Left hindlimb (tissue), 1 donor: ENCODE measurements at places on chromosomes 1 and 21.

DNA sequence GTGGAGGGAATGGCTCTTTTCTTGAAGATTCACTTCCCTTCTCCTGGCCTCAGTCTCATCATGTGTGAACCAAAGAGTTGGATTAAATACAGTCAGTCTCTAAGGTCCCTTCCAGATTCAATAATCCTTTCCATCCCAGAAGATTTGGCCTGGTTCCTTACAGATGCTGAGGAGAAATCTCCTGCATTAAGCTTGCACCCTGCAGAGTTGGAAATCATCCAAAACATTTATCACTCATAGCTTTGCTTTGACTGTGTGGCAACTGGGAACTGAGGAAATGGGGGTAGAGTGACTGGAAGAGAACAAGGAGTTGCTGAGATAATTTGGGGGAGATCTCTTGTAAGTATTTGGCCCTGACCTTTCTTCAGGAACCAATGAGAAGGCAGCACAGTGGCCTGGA lies 220.5 kb upstream of the SGIP1 start:
- no peak for DNase-seq

DNA sequence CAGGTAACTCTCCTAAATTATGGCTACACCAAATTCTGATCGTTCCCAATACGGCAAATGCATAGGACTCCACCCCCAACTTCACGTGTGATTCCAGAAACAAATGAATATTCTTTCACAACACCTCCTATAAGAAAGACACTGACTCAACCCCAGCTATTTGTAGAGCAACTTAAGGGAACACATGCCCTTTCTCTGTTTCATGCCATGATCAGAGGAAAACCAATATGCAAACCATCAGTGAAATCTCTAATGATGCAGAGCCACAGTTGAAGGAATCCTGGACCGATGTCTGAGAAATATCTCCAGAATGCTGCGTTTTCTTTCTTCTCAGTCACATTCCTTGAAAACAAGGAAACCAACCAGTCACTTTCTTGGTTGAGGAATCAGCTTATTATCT lies 164.2 kb upstream of the PTBP2 start:
- no peak for DNase-seq

DNA sequence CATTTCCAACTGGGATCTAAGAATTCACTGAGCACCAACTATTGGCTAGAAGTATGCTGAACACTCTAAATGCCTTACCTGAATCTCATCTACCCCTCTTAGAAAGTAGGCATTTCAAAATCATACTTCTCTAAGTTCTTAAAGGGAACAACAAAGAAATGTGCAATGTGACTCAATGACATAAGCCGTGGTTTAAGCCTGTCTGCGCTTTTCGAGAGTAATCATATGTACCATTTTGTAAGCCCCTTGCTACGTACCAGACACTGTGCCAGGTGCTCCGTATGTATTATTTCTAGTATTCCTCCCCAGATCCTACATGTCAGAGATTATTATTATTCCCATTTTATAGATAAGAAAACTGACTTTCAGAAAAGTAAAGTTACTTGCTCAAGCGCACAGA lies 454.2 kb downstream of the SETD4 start:
- DNase-seq: no peak

DNA sequence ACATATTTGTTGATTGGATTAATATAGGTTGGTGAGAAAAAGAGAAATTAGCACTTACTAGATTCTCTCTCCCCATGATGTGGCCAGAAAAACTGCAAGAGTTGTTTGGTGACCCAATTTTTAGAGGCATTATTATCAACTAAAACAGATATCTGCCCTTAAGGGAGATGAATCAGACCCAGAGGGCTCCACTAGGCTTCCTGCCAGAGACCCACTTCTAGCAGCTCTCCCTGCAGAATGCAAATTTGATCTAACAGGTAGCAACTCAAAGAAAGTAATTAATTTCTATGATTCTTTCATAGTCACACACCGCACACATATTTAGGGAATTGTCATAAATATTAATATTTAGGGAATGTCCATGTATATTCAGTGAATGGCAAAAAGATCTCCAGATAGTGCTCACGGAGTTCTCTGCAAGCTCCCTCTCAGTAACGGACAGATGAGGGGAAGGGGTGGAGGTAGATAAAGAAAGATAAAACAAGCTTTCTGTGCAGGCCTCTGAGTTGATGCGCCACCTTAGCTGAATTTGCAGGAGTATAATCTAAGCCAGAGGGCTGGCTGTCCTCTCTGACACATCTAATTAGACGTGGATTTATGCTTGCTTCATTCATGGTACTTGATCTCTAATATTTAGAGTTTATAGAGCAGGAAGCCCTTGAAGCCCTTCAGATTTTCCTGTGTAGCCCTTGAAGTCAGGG lies 84.1 kb upstream of the CCDC190 start:
- DNase-seq: no peak

DNA sequence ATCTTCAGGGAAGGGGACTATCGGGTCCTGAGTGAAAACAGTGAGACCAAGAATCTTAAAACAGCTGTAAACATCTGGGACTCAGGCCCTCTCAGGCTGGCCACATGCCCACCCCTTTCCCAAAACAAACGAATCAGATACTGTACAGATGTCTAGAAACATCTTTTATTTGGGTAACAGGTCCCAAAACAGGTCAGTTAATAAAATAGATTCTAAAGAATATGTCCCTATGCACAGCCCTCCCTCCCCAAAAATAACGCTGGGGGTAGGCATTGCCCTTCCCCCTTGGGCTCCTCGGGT lies 499 bp upstream of the CRTC2 start:
- DNase-seq: no peak

DNA sequence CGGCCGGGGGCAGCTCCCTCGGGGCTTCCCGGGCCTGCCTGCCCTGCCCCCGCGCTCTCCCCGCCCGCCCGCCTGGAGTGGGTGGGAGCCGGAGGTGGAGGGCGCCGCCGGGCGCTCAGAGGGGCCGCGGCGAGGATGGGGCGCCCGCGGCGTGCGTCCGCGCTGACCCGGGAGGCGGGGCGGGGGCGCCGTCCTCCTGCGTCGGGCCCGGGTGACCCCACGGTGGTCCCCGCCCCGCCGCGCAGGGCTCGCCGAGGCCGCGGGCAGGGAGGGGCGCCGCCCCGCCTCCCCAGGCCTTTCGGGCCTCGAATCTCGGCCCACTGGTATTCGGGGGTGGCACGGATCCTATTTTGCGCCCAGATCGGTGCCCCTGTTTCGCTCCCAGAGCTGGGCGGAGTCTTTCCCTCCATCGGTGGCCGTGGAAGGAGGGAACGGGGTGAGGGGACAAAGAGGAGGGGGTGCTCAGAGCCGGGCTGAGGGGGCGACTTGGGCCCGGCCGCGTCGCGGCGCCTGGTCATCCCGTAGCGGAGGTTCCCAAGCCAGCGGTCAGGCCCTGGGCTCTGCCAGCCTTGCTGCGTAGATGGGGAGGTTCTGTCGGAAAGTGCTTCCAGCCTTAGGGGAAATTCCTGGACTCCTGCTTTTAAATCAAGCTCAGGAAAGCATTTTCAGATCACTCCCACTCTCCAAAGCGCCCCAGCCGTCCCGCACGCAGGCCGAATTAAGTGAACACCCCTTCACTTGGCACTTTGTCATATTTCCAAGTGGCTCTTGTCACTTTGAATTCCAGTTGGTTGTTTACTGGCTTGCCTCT lies 545 bp downstream of the PATJ start:
- peak; percentile 72 for DNase-seq

DNA sequence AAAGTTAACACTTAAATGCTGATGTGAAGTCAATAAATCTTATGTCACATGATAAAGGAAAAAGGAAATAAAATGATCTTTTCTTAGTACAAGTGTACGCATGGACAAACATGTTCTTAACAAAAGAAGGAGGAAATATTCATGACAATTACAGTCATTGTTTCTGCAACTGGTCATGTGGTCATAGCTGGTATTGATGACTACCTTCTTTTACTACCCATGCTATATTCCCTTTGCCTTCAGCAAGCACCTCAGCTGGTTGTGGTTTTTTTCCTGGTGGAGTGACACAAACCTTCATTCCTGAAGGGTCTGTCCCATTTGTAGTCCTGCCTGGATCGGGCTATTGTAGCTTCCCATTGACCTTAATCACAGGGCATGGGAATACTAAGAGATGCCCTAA lies 23.4 kb upstream of the TSHB start:
- no peak for DNase-seq

- no peak for DNase-seq
Observed at GRCh38 chr1:228429007-228429406, 12.3 kb upstream of the TRIM17 start.

DNA sequence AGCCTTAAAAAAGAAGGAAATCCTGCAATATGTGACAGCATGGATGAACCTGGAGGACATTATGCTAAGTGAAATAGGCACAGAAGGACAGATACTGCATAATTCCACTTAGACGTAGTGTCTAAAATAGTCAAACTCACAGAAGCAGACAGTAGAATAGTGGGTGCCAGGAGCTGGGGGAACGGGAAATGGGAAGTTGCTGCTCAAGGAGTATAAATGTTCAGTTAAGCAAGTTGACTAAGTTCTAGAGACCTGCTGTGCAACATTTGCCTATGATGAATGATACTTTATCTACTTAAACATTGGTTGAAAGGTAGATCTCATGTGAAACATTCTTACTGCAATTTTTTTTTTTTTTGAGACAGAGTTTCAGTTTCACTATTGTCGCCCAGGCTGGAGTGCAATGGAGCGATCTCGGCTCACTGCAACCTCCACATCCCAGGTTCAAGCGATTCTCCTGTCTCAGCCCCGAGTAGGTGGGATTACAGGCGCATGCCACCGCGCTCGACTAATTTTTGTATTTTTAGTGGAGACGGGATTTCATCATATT lies 197.8 kb downstream of the HIVEP3 start:
- DNase-seq: no peak

DNA sequence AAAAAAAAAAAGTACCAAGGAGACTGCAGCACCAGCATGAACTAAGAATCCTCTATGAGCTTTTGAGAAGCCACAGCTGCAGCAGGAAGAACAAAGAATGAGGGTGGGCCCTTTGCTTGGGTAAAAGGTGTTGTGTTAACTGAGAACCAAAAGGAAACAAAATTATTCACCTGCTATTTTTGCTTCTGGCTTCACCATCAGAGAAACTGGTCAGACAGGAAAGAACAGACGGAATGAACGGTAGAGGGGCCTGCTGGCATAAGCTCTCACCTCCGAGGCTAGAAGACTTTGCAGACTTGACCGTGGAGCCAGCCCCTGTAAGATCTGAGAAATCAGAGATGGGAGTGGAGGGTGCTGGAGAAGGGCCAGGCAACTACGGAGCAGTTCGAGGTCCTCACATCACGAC lies 27.6 kb downstream of the IL10RB start:
- DNase-seq: no peak

DNA sequence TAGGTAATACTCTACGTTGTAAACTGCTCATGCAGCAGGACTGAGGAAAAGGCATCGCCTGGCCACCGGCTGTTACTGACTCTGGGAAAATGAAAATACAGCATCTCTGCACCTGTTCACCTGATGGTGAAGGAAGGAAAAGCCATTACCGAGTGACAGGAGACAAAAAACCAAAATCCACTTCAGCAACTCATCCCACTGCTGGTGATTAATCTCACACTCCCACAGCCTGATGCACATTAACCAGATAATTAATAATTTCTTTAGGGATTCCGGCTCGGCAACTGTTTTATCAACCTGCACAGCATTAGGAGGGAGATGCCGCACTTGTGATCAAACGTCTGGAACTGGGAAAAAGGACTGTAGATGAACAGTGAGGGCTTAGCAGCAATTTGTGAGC lies 183.9 kb upstream of the ESRRG start:
- DNase-seq: no peak

DNA sequence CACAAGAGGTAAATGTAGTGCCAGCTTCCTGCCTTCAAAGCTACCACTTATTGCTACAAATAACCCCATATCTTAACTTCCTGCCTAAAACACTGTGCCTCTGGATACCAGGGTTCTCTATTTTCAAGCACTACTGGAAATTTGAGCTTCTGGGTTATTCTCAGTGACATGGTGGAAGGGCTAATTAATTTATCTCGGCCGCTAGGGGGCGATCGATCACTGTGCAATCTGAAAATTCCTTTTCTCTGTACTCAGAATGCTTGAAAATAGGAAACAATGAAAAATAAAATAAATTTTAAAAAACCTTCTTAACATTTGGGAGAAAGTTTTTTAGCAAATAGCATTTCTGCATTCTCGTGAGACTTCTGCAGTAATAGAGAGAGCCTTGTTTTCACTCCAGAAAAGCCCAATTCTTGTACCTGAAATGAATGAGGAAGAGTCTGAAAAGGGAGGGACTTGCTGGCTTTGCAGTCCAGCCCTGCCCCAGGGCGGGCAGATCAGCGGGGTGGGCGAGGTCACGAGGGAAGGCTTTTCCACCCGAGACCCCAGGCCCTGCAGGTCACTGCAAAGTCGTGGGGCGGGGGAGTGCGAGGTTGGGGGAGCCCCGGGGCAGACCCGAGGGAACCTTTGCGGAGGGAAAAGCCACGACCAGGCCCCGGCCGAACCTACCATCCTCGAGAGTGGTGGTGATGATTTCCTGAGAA lies 276.7 kb downstream of the PCP4 start:
- DNase-seq: peak; percentile 64

DNA sequence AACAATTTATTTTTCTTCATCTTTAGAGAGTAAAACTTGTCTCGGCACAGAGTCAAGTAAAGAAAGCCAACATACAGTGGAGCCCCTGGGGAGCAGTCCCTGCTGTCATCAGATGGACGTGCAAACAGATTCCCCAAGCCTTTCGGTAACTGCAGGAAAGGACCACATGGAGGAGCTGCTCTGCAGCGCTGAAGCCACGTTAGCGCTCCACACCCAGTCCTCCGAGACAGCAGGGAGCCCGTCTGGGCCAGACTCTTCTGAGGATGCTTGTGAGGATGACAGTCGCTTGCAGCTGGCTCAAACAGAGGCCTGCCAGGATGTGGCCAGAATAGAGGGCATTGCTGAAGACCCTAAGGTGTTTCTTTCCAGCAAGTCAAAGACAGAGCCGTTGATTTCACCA lies 77.1 kb upstream of the SCCPDH start:
- peak; percentile 45 for DNase-seq

DNA sequence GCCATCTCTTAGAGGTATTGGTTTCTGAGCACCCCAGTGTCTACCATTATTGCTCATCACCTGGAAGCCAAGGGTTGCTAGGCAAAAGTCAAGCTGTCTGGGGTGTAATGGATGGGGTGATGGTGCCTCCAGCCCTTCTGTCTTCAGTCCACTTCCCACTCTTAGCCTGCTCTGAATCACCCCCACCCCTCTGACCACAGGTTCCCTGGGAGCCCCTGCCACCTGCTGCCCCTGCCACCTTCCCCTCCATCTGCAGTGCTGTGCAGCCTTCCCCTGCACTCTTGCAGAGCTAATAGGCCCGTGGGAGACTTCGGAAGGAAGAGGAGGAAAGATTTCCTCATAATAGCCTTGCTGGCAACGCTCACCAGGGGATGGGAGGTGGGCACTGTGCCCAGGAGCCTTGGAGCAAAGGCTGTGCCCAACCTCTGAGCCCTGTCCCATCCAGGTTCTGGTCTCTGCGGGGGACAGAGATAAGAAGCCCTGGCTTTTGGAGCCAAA lies 35.5 kb downstream of the CAPN2 start:
- DNase-seq: no peak

DNA sequence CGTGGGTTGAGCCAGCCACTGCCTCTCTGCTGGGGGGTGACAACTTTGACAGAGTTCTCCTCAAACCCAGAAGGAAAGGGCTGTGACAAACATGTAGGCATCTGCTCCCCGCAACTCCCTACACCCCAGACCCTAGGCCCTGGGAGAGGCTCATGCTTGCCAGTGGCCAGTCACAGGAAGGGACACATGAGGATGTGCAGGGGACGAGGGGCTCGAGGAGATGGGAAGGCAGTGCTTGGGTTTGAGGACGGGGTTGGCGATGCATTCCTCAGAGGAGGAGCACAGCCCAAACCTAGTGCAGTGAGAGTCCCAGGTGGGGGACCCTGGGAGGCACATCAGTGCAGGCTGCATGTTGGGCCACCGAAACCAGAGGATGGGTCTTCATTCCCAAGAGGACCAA lies 62.1 kb downstream of the STUM start:
- DNase-seq: no peak

- DNase-seq: no peak
Observed at GRCh38 chr1:89781494-89782126, 39.2 kb upstream of the LRRC8D start.
